Activated CD4-positive, alpha-beta T cell treated with anti-CD3 and anti-CD28 coated beads, Interleukin-2, amount 10 ng/mL, durations not matched to agents 24 days and 14 days (primary cell): ENCODE measurements at places on chromosomes 3 and 15. TPM values are rescaled to one million over a fixed set of nuclear protein-coding genes. Genes with fewer than 3 reads are reported as not detected.
A peak's percentile ranks its signal among the peaks of the same experiment; 100 is the strongest.

The TMC3 gene
- total RNA-seq, result not detected in 2 replicates

The IL17RE gene
- total RNA-seq, result 1.1 TPM in 2 replicates

The IFT122 gene
- total RNA-seq, result 12.3 and 13.7 TPM in 2 replicates

DNA sequence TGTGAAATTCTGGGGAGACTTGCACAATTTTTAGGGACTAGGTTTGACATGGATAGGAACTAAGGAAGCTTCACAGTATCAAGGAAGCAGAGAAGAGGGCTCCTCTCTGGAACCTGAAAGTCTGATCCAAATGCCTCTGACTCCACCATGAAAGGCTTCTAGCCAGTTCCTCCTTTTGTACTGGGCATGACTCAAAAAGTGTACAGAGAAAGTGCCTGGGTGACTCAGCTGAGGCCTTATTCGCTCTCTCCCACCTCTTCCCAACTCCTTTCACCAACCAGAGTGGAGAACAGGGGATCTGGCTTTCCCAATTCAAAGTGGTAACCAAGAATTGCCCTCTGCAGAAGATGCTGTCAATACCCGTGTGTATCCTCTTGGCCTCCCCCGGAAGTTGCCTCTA is 342.9 kb upstream of the PROK2 start:
- DNase-seq, result no peak
- no peak overlapping the region for H3K27ac ChIP-seq
- H3K4me1 ChIP-seq, result peaks cover 2% of the 10 kb centered on the region
- H3K36me3 ChIP-seq, result no peaks in the 10 kb centered on the region

- no peaks in the 10 kb centered on the region for H3K27me3 ChIP-seq
- no peak overlapping the region for H3K27ac ChIP-seq
- H3K4me3 ChIP-seq, result no peak overlapping the region
- no peaks in the 10 kb centered on the region for H3K36me3 ChIP-seq
- no peaks in the 10 kb centered on the region for H3K4me1 ChIP-seq
- no peak for DNase-seq
These were observed 97.7 kb downstream of the PLCH1 start for GRCh38 chr3:155647206-155647605.

- H3K27ac ChIP-seq, result peak overlapping the region; percentile 85
- no peaks in the 10 kb centered on the region for H3K27me3 ChIP-seq
- H3K4me3 ChIP-seq, result peak overlapping the region; percentile 39
- DNase-seq, result no peak
These were observed 20.5 kb downstream of the GPR171 start for GRCh38 chr3:151182349-151183079.

- no peak for DNase-seq
- H3K4me1 ChIP-seq, result no peaks in the 10 kb centered on the region
- H3K4me3 ChIP-seq, result no peak overlapping the region
These were observed 543.3 kb downstream of the ZBBX start for GRCh38 chr3:166836836-166837235.

DNA sequence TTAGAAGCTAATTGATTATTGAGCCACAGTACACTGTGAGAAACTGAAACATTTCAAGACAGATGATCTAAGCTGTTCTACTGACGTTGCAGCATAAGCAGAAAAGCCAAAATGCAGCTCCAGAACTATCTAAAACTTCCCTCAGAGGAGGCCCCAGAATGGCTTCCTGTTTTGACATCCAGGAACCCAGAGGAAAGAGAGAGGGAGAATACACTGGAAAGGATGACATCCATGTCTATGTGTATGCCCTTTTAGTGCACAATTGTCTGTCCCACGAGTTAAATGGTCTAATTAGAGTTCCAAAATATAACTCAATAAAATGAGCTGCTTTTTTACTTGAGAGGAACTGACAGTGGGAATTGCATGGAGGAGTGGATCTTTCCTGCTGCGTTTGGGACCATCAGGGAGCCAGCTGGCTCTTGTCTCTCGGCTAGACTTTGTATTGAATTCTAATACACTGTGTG is 688.1 kb downstream of the ZNF385D start:
- DNase-seq, result no peak
- H3K4me1 ChIP-seq, result no peaks in the 10 kb centered on the region
- H3K27me3 ChIP-seq, result no peaks in the 10 kb centered on the region
- no peaks in the 10 kb centered on the region for H3K36me3 ChIP-seq
- H3K4me3 ChIP-seq, result no peak overlapping the region
